Left renal cortex interstitium (tissue), 4 donors: ENCODE measurements at places on chromosomes 13 and 19. TPM values are rescaled to one million over a fixed set of nuclear protein-coding genes. Genes with fewer than 3 reads are reported as not detected.

Gene GAS6
- 24.6 TPM for polyA plus RNA-seq

Gene KLK15
- polyA plus RNA-seq, result not detected

Gene CLEC17A
- polyA plus RNA-seq, result not detected

Gene BBC3
- 1.6 TPM for polyA plus RNA-seq

Gene LAIR2
- not detected for polyA plus RNA-seq

Gene ZNF525
- polyA plus RNA-seq, result 9.4 TPM

Gene IGFL3
- polyA plus RNA-seq, result not detected
